ENCODE measurements at places on chromosomes 4 and X. TPM values are rescaled to one million over a fixed set of nuclear protein-coding genes. Genes with fewer than 3 reads are reported as not detected.
A peak's percentile ranks its signal among the peaks of the same experiment; 100 is the strongest.

The METAP1 gene
- total RNA-seq = 35.3 TPM

DNA sequence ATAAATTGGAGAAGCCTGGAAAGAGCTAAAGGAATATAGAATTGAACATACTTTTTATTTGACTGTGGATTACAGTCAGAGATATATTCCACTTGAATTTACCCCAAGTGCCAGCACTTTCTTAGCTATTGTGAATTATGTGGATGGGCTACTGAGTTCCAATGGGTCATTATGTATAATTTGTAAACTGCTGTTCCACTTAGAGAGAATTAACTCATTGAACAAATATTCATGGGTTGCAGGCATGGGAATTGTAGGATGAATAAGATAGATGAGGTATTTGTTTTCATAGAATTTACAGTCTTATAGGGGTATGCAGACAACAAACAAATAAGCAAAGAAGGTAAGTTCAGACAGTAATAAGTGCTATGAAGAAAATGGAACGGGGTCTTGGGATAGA is 195.7 kb downstream of the SHROOM3 start:
- DNase-seq = no peak
- no peaks in the 10 kb centered on the region for H3K36me3 ChIP-seq
- no peak overlapping the region for H3K27ac ChIP-seq
- no peak overlapping the region for H3K4me3 ChIP-seq

GRCh38 chrX:10175319-10175871 is 18.6 kb downstream of the CLCN4 start:
- peaks cover 5% of the 10 kb centered on the region for H3K4me1 ChIP-seq
- H3K4me3 ChIP-seq = no peak overlapping the region
- peaks cover 5% of the 10 kb centered on the region for H3K27me3 ChIP-seq
- H3K27ac ChIP-seq = no peak overlapping the region
- peak; percentile 56 for DNase-seq

DNA sequence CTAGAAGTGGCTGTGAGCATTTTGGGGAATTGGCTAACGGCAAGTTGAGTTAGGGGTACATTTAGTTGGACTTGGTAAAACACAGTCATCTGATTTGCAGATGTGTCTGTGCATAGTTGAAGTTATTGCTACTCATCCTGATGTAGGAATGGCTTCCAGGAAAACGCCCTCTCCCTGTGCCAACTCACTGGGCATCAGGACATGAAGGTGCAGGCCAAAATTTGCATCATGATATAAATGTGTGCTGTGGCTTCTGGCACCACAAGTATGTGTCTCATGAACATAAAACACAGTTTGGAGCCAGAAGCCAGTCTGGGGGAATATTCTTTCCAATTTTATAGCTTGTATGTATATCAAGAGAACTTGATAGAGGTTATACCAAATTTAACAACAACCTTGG is 54.2 kb upstream of the CBR4 start:
- no peak overlapping the region for H3K27ac ChIP-seq
- no peaks in the 10 kb centered on the region for H3K27me3 ChIP-seq
- H3K4me1 ChIP-seq = peaks cover 15% of the 10 kb centered on the region
- no peak overlapping the region for H3K4me3 ChIP-seq
- no peak for DNase-seq

GRCh38 chr4:102687373-102687981 is 73.3 kb downstream of the MANBA start:
- no peaks in the 10 kb centered on the region for H3K4me1 ChIP-seq
- H3K4me3 ChIP-seq = no peak overlapping the region
- H3K36me3 ChIP-seq = no peaks in the 10 kb centered on the region
- no peaks in the 10 kb centered on the region for H3K27me3 ChIP-seq

DNA sequence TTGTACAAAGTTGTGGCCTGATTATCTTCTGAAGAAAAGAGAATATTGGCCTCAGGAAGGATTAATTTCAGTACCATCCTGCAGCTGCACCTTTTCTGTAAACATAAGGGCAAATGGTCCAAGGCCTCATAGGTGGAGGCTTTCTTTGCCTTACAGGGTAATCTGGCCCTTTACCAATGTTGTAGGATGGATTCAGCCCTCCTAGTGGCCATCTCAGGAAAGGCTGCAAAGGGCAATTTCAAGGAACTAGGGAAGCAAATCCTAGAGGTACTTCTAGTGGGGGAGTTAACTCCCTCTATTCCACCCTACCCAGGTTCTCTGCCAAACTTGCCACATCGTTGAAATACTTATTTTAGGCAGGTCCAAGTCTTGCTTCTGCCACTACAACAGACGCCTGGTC is 57.6 kb downstream of the UGT2B11 start:
- H3K27me3 ChIP-seq = no peaks in the 10 kb centered on the region
- no peak overlapping the region for H3K27ac ChIP-seq
- H3K36me3 ChIP-seq = no peaks in the 10 kb centered on the region
- no peak for DNase-seq
- H3K4me1 ChIP-seq = no peaks in the 10 kb centered on the region
- H3K4me3 ChIP-seq = no peak overlapping the region

The GLRA3 gene
- 0.15 TPM for total RNA-seq

The RRH gene
- 0.31 TPM for total RNA-seq

GRCh38 chr4:8260656-8261111 is 8.9 kb upstream of the HTRA3 start:
- H3K27ac ChIP-seq = no peak overlapping the region
- peaks cover 3% of the 10 kb centered on the region for H3K4me1 ChIP-seq
- no peaks in the 10 kb centered on the region for H3K36me3 ChIP-seq
- DNase-seq = peak; percentile 66

- H3K4me1 ChIP-seq = no peaks in the 10 kb centered on the region
- H3K27ac ChIP-seq = no peak overlapping the region
- no peak for DNase-seq
- no peaks in the 10 kb centered on the region for H3K36me3 ChIP-seq
Measured at GRCh38 chrX:13008189-13008533, 33.3 kb downstream of the TMSB4X start.

The DMRTC1 gene
- 1.3 TPM for total RNA-seq

The FUNDC1 gene
- 5.0 TPM for total RNA-seq

GRCh38 chr4:152643153-152644035 is 36.4 kb downstream of the TMEM154 start:
- H3K27me3 ChIP-seq = no peaks in the 10 kb centered on the region
- no peaks in the 10 kb centered on the region for H3K36me3 ChIP-seq
- no peak overlapping the region for H3K4me3 ChIP-seq
- DNase-seq = no peak
